ENCODE measurements at places on chromosomes 7 and 10. TPM values are rescaled to one million over a fixed set of nuclear protein-coding genes. Genes with fewer than 3 reads are reported as not detected.

DDC gene
- not detected for total RNA-seq

- no peaks in the 10 kb centered on the region for H3K27me3 ChIP-seq
- H3K27ac ChIP-seq = no peak overlapping the region
- H3K4me3 ChIP-seq = no peak overlapping the region
- no peaks in the 10 kb centered on the region for H3K36me3 ChIP-seq
- no peak for DNase-seq
- H3K4me1 ChIP-seq = peaks cover 4% of the 10 kb centered on the region
These were observed 116.3 kb downstream of the CUX1 start for GRCh38 chr7:101933688-101934121.

DNA sequence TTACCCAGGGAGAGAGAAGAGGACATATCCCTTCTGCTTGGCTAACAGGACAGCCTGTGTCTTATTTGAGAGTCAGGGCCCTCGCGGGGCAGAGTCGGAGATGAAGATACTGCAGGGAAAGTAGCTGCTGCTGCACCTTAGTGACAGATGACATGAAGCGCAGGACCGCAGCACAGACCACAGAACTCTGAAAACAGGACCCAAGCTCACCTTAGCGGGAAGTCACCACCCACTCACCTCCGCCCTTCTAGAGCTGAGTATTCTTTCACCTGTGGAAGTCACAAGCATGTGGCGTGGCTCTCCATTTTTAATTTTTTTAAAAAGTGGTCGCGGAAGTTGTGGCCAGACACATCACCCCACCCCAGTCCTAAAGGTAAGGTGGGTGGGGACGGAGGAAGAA lies 191.4 kb downstream of the FAM107B start:
- no peak for DNase-seq
- H3K36me3 ChIP-seq = no peaks in the 10 kb centered on the region
- H3K4me1 ChIP-seq = no peaks in the 10 kb centered on the region

ELN gene
- total RNA-seq = 836 TPM

DNA sequence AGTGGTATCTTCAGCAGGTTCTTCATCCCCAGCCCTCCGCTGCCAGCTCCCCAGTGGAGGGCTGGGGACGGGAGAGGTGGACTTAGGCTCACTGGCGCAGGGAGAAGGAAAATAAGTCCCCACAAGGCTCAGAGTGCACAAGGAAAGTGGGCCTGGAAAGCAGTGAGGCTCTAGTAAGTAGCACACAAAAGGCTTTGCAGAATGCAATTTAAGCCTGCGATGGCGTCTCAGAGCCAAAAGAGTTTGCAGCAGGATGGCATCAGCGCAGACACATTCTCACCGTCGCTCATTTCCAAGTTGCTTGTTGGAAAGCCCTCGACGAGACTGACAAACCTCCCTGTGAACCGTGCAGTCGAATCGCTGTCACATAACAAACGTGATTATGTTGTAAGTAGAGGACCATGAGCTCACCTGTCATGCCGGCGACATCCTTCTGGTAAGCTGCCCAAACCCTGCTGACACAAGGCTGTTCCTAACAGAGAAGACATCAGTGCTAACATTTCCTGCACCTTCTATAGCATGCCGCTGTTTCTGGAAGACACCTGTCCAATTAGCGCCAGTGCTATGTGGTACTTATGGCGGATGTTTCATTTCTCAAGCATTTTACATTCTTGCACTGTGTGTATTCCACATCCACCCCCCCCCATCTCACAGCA lies 98.3 kb upstream of the NPVF start:
- no peak for DNase-seq
- no peaks in the 10 kb centered on the region for H3K4me1 ChIP-seq
- no peaks in the 10 kb centered on the region for H3K27me3 ChIP-seq
- no peak overlapping the region for H3K27ac ChIP-seq
- no peaks in the 10 kb centered on the region for H3K36me3 ChIP-seq

HKDC1 gene
- not detected for total RNA-seq

Data from aorta (tissue), 5 donors.